ENCODE measurements at places on chromosomes 7 and 10.

DNA sequence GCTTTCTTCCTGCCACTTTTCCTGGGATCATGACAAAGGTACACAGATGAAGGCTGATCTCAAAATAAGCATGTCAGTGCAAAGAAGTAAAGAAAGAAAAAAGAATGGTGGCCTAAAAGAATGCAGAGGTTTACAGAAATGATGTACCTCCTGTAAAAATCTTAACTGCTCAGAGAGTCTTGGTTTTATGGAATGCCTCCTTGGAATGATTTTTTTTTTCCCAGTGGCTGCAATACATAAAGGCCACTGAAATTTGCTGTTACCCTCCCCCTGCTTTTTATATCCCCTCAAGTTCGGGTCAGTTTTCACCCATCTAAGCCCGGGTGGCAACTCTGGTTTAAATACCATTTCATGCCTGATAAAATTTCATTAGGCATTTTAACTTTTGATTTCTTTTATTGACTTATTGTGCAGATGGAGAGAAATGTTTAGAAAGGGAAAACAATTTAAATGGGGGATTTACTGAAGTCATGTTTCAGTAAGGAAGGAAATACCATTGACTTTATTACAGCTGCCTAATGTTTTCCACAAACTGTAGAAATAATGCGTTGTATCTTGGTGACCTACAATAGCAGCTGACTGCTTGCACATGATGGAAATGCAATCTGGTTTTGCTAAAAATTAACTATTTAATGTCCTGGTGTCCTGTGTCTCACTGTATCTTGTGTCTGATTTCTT is 102.5 kb downstream of the SAMD9 start:
- no peak for DNase-seq

- DNase-seq: no peak
Observed at GRCh38 chr7:33970536-33970935, 65.2 kb downstream of the BMPER start.

DNA sequence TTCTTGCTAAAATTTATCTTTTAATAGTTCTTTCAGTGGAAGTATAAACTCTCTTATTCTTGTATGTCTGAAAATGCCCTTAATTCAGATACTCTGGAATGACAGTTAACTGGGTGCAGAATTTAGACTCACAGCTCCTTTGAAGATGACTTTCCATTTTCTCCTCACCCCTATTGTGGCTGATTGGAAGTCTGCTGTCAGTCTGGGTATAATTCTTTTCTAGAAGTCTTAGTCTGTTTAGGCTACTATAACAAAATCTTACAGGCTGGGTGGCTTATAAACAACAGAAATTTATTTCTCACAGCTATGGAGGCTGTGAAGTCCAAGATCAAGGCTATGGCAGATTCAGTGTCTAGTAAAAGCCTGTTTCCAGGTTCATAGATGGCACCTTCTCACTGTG is 145.2 kb upstream of the GDF10 start:
- DNase-seq: no peak

DNA sequence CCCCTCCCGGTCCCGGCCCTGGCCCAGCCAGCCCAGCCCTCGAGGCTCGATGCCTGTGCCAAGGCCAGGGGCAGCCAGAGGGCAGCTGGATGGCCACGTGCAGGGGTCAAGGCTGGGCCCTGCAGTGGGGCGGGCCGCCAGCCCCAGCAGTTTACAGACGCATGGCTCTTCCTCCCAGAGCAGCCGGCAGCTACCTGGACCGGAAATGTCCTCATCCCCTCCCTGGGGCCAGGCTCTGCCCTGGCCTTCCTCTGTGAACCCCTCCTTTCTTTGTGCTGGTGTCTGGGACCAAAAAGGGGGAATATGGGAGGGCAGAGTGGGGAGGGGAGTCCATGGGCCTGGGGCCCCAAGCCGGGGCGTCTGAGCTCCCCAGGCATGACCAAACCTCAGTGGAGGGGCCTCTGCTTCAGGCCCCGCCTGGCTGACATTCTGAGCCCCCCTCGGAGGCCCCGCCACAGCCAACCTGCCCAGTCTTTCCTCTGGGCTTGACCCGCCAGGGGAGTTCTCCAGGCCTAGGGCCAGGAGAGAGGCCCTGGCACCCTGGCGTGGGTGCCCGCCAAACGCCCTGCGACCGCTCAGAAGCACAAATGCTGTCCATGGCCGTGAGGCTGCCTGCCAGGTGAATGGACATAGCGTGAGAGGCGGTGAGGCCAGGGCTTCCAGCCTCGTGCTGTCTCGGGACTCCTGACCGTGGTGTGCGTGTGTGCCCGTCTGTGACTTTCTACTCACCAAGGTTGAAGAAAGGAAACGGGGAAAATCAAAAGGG is 24.7 kb upstream of the AMZ1 start:
- DNase-seq: no peak

- no peak for DNase-seq
Observed at GRCh38 chr7:27652518-27652917, 10.2 kb downstream of the HIBADH start.

DNA sequence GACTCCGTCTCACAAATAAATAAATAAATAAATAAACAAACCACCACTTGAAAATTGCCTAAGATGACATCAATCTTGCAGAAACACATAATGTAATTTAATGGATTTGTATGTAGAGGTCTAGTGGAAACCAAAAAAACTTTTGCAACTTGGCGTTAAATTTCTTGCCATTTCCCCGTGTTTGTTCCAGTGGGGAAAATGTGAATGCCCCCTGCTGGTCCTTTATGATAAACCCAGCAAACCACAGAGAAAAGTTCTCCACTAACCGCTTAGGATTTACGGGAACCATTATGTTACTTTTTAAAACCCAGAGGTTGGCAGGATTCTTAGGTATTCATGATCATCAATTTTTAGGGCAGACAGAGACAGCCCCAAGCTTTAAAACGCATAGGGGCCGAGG is 32.5 kb downstream of the LAMB4 start:
- DNase-seq: no peak

DNA sequence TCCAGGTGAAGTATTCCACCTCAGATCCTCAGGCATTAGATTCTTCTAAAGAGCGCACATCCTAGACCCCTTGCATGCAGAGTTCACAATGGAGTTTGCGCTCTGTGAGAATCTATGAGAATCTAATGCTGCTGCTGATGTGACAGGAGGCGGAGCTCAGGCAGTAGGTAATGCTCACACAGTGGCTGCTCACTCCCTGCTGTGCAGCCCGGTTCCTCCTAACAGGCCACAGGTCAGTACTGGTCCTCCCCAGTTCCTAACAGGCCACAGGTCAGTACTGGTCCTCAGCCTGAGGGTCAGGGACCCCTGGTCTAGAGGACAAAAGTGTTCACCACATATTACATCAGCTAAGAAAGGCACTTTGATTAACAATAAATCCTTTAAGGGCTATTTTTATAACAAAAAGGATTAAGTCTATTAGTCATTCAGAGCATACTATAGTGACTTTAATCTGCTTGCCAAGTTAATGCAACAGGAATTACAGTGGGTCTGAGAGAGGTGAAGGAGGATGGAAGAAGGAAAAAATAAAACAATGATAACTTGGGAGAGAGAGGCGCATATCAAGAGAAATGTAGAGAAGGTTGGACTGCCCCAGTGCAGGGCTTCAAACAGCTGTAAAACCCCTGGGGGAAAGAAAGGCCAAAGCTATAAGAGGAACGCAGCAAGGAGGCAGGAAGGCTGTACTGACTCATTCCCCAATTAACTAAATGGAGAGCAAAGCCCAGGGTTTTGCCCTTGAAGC is 49.2 kb downstream of the CUL2 start:
- DNase-seq: no peak

DNA sequence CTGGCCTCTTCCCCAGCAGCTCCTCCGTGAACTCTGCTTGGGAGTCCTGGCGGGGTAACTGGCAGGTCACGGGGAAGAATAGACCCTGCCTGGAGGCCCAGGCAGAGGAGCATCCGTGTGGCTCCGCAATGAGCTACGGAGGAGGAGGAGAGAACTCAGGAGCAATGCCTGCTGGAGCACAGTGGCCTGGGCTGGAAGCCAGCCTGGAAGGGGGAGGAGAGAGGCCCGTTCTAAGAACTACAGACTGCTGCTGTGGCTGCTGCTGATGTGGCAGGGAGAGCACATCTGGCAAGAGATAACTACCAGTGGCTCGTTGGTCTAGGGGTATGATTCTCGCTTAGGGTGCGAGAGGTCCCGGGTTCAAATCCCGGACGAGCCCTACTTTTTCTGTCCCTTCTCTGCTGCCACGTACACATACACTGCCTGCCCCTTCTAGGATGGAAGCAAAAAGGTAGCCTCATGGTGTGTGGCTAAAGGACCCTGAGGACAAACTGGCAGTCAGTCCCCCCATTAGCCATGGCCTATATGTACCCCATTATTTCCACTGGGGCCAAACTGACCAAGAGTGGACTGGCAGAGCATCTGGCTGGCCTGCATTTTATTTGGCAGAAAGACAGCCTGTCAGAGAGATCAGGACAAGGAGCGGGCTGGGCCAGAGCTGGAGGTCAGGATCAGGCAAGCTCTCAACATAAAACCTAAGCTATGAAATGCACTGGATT is 7.7 kb upstream of the OPN1SW start:
- DNase-seq: no peak

- no peak for DNase-seq
Observed at GRCh38 chr10:6002809-6003510, 25.6 kb upstream of the IL15RA start.

- DNase-seq: no peak
Observed at GRCh38 chr10:122234416-122234815, 36.7 kb upstream of the BTBD16 start.

- no peak for DNase-seq
Observed at GRCh38 chr10:117334066-117334465, 41.2 kb downstream of the PDZD8 start.

DNA sequence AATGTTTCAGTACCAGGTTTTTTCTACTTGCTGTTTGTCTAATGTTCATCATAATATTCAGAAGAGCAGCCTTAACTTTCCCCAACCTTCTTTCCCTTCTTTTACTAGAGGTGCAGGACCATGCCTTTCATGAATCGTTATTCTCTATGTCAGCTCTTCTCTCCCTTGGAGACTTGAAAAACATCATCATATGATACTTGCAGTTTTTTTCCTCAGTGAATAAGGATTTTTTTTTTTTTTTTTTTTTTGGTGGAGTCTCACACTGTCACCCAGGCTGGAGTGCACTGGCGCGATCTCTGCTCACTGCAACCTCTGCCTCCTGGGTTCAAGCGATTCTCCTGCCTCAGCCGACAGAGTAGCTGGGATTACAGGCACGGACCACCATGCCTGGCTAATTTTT is 30.1 kb downstream of the SMNDC1 start:
- no peak for DNase-seq

- no peak for DNase-seq
Observed at GRCh38 chr7:116229366-116229765, 19.0 kb downstream of the TES start.

DNA sequence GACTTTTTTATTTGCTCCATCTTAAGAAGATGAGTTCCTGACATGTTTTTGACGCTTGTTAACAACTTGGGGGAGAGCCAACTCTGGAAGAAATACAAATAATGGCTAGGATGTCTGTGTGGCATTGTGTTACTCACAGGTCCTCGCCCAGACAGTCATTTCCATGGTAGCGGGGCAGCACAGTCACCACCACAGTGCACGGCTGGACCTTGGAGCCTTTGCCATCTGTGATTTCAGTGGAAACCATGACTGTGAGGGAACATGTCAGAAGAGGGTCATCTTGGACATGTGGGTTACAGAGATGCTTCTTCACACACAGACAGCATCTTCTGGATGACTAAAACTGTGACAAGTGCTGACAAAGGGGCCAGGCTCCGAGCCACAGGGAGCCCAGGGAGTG is 74.5 kb downstream of the PKD1L1 start:
- no peak for DNase-seq

DNA sequence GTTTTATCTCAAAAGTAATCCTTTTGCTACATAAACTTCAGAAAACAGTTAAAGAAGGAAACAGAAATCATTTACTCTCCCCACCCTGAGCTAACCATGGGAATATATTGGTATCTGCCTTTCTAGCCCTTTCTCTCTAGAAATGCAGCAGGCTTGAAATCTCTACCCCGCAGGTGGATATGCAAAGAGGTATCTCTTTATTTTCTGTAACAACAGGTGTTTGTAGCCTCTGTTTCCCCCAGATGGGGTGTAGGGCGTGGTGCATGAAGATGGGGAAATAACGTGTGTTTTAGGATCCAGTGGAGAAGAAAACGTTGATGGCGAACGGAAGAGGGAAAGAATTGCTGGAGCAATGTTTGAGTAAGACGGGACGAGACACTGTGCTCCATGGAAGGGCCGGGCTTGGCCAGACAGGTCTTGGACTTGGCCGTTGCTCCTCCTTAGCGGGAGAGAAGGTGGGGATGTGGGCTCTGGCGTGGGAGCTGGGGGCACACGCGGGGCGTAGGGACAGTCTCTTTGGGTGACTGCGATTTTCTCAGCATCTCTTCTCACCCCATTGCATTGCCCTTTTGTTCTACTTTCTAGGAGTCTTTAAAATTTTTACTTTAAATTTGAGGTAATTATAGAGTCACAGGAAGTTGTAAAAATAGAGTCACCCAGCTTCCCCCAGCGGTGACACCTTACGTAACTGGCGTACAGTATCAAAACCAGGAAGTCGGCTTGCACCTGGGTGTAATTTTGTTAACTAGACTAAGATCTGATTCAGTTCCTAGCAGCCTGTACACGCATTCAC is 82.9 kb downstream of the ELFN1 start:
- no peak for DNase-seq

GRCh38 chr7:43111630-43112458 is 603 bp upstream of the HECW1 start:
- DNase-seq: no peak

- no peak for DNase-seq
Observed at GRCh38 chr7:37356911-37357636, 91.6 kb downstream of the ELMO1 start.

GRCh38 chr7:2805213-2805944 is 38.7 kb downstream of the GNA12 start:
- no peak for DNase-seq

All from stimulated activated CD4-positive, alpha-beta T cell treated with anti-CD3 and anti-CD28 coated beads, TNF-alpha, amount 100 ng/mL, for 4 hours (primary cell).